ENCODE measurements at places on chromosomes 7 and 10. TPM values are rescaled to one million over a fixed set of nuclear protein-coding genes. Genes with fewer than 3 reads are reported as not detected.

FAM13C gene
- 2.9 TPM for total RNA-seq

FFAR4 gene
- not detected for total RNA-seq

ADCY1 gene
- total RNA-seq, result 13.7 TPM

MYL10 gene
- total RNA-seq, result not detected

CEP55 gene
- 30.7 TPM for total RNA-seq

PLCE1 gene
- 5.7 TPM for total RNA-seq

CNTNAP2 gene
- 12.9 TPM for total RNA-seq

CYP17A1 gene
- total RNA-seq, result not detected

- no peak overlapping the region for H3K27ac ChIP-seq
- no peaks in the 10 kb centered on the region for H3K27me3 ChIP-seq
- H3K4me3 ChIP-seq, result no peak overlapping the region
- no peaks in the 10 kb centered on the region for H3K36me3 ChIP-seq
- no peak for DNase-seq
- peaks cover 10% of the 10 kb centered on the region for H3K4me1 ChIP-seq
Measured at GRCh38 chr10:132498562-132499366, 38.8 kb upstream of the INPP5A start.

GRCh38 chr10:25102147-25102822, 72.5 kb upstream of the GPR158 start:
- DNase-seq, result no peak
- H3K27ac ChIP-seq, result peak overlapping the region; percentile 51
- H3K36me3 ChIP-seq, result no peaks in the 10 kb centered on the region
- no peaks in the 10 kb centered on the region for H3K27me3 ChIP-seq

DNA sequence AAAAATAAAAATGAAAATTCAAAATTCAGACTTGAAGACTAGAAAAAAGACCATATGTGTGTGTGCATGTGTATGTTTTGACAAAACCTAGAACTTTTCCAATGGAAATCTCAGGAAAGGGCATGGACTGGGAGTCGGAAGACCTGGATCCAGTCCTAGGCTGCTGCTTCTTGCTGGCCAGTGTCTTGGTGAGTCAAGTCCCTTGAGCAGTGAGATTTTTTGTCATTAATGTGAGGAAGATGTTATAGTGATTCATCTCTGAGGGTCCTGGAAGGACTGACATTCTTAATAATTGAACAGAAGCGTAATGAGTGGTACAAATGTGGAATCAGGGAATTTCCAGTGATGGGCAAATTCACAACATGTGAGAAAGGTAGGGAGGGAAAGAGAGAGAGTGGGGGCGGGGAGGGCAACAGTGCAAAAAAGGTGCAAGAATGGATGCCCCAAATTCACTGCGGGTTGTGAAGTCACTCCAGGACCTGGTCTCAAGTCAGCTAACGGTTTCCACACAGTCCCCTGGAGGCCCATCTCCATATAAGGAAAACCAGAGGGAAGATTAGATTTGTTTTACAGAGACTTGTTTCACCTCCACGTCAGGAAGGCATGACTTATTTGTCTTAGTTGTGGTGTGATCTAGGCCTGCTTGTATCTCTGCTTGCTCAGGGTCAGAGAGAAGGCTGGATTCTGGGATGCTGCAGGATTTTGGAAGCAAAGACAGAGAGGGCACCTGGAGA, 201.7 kb downstream of the BUB3 start:
- peaks cover 4% of the 10 kb centered on the region for H3K27me3 ChIP-seq
- peaks cover 48% of the 10 kb centered on the region for H3K4me1 ChIP-seq
- no peak overlapping the region for H3K27ac ChIP-seq
- DNase-seq, result no peak
- no peak overlapping the region for H3K4me3 ChIP-seq

DNA sequence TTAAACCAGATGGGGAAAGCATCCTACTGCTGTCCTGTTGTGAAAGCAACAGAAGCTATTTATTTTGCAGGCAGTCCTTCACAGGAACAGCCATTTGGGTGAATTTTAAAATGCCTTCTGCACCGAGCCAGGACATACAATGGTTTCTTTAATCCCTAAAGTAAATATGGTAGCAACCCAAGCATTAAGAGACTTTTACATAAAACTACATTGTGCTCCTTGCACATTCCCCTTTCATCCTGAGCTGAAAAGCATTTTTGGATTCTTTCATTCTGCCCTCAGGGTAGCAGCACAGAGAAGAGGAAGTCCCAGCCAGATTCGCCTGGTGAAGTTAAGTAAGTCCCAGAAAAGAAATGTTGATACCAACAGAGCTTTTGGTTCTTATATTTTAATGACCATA, 84.0 kb upstream of the FAM3C start:
- peak overlapping the region; percentile 44 for H3K27ac ChIP-seq
- peak overlapping the region; percentile 63 for H3K4me3 ChIP-seq
- H3K36me3 ChIP-seq, result no peaks in the 10 kb centered on the region

DNA sequence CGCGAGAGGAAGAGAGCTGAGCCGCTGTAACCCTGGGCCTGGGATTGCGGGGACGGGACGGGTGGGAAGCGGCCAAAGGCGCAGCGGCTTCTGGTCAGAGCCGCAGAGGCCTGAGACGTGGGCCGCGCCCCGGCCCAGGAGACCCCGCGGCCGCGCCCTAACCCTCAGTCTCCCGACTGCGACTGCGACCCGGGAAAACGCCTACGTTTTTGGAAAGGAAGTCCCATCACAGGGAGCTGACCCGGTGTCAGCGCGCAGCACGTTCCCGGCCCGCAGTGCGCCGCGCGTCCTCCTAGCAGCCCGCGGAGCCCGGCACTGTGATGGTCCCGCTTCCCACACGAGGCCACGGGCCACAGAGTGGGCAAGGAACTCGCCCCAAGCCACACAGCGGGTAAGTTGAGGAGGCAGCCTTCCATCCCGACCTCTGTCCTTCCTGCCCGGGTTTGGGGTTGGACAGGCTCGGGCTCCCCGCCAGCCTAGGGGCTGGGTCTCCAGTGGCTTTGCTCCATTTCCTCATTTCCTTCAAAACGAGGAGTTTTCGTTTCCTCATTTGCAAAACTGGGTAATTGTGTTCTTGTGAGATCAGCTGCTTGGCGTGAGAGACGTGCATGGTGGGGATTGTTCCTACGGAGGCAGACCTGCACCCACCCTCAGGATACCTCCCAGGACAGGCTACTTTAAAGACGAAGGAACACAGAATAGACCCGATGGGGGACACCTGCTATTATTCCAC, 1.2 kb downstream of the GPNMB start:
- no peaks in the 10 kb centered on the region for H3K4me1 ChIP-seq
- H3K36me3 ChIP-seq, result no peaks in the 10 kb centered on the region
- no peak overlapping the region for H3K4me3 ChIP-seq
- H3K27me3 ChIP-seq, result no peaks in the 10 kb centered on the region

DNA sequence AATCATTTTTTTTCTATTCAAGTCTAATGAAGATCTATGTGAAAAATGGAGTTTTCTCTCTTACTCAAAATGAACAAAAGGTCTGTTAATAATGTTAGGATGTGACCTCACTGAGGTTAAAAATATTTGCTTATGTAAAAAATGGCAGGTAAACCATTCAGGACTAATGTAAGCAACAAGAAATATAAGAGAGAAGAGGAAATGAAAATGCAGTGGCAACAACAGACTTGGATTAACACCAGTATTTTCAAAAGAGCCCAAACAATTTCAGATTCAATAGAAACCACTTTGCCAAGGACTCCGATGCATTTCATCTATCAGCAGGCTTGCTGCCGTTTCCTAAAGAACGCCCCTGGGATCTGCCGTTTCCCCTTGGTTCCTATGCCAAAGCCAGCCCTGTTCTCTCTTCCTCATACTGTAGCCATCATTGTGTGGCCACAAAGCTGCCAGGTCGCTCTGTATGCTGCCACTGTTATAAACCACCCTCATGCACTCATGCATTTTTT, 66.4 kb downstream of the MTURN start:
- no peaks in the 10 kb centered on the region for H3K27me3 ChIP-seq
- DNase-seq, result no peak
- H3K4me3 ChIP-seq, result no peak overlapping the region
- H3K36me3 ChIP-seq, result peaks cover 3% of the 10 kb centered on the region

- no peaks in the 10 kb centered on the region for H3K4me1 ChIP-seq
- H3K4me3 ChIP-seq, result no peak overlapping the region
- H3K27ac ChIP-seq, result peak overlapping the region; percentile 66
- H3K36me3 ChIP-seq, result no peaks in the 10 kb centered on the region
- DNase-seq, result no peak
Measured at GRCh38 chr7:157558875-157559595, 222.2 kb downstream of the DNAJB6 start.

GRCh38 chr10:84140036-84140379, 699 bp downstream of the GHITM start:
- peaks cover 21% of the 10 kb centered on the region for H3K27me3 ChIP-seq
- H3K4me1 ChIP-seq, result peaks cover 26% of the 10 kb centered on the region
- no peaks in the 10 kb centered on the region for H3K36me3 ChIP-seq
- no peak for DNase-seq
- H3K27ac ChIP-seq, result peak overlapping the region; percentile 98

GRCh38 chr7:87628780-87629569, 777 bp downstream of the RUNDC3B start:
- H3K36me3 ChIP-seq, result no peaks in the 10 kb centered on the region
- peak overlapping the region; percentile 91 for H3K4me3 ChIP-seq
- DNase-seq, result peak; percentile 4
- peaks cover 11% of the 10 kb centered on the region for H3K4me1 ChIP-seq

All from neural crest cell (in vitro differentiated cells).